ENCODE measurements at places on chromosomes 3 and 15.

DNA sequence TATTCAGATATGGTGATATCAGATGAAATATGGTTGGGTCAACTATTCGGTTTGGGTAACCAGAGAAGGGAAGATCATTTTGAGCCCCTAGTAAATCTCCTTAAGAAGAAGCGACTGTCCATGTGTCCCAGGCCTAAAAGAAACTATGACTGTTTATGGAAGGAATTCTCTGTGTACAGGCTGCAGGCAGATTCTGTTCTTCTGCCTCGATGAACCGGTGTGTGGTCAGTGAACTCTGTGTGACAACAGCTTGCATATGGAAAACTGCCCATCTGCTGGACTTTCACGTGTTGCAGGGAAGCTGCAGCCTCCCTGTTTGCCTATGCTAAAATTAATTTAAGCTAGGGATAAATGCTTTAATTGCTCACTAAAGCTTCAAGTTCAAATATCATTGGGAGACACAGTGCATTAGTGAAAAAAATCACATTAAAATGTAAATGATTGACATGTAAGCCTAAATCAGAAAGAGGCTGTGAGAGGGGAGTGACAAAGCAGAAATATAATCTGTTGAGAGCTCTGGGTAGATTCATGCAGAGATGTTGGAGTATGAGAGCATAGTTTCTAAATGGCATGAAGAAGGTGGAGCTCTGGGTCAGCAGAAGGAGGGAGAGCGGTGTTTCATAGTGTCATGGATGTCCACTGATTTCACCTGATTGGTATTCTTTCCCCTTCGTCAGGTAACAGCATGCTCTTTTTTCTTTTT is 65.4 kb upstream of the PFN2 start:
- DNase-seq = no peak

- DNase-seq = no peak
Observed at GRCh38 chr15:73244333-73244732, 124.4 kb downstream of the HCN4 start.

GRCh38 chr15:81413851-81414250 is 39.8 kb upstream of the TMC3 start:
- DNase-seq = no peak

DNA sequence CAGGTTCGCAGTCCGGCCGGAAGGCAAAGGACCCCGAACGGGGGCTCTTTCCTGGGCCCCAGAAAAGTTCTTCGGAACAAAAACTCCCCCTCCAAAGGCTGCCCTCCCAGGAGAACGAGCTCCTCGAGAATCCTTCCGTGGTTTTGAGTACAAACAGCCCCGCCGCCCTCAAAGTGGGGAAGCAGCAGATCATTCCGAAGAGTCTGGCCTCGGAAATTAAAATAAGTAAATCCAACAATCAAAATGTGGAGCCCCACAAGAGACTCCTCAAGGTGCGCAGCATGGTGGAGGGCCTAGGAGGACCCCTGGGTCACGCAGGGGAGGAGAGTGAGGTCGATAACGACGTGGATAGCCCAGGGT is 1.3 kb downstream of the ARHGEF26 start:
- no peak for DNase-seq

- no peak for DNase-seq
Observed at GRCh38 chr3:68256635-68257223, 602.3 kb upstream of the SUCLG2 start.

DNA sequence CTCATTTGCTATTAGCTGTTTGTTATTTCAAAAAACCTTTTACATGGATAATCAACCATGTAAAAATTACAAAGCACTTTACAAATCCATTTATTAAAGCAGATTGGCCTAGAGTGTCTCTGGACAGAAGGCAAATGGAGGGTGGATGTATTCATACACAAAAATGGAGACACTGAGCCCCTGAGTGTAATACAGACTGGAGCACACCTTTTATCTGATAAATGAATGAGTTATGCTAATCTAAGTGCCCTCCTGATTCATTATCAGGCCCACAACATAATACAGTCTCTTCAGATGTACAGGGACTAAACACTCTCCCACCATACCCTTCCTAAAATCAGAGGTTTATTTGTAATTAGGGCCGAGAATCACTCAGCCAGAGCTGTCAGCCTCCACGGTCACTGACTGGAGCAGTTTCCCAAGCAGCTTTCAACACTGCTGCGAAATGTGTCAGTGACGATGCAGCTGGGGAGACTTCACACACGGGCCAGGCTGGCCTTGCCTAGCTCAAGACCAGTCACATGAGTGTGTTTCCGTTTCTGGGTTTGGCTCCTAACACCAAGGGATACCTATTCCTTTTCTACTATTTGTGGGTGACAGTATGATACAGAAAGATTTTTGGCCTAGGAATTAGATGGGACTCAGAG is 271.8 kb downstream of the ZIC1 start:
- peak; percentile 13 for DNase-seq

DNA sequence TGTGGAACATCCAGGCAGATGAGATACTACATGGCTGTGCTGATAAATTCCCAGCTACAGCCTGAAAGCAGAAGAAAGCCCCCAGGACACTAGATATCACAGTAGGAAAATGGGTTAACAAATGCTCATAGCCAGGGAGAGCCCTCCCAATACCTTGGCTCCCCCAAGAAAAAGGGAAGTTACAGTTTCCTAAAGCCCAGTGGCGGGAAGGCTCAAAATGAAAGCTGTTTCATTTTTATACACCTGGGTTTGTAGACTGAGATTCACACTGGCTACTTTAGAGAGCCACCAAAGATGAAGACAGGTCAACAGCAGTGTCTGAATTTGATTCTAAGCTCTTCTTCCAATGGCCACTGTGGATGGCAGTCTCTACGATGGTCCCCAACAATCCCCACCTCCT is 55.0 kb upstream of the TOPAZ1 start:
- DNase-seq = no peak

DNA sequence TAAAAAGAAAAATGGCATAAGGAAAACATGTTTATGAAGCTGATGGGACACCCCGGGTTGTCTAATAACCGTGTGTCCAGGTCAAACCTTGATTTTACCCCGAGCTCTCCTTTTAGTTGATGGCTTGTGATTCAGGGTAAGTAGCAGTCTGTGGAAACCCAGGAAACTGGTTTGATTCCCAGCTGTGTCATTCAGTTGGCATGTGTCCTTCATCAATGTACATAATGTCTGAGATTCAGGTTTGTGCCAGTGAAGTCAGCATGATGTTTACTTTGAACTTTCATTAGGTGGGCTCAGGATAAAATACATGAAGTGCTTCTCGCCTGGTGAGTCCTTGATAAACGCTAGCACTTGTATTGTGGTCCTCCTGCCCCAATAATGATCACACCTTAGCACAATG is 4.3 kb upstream of the COPG1 start:
- DNase-seq = no peak

GRCh38 chr3:118167571-118167970 is 867.1 kb downstream of the IGSF11 start:
- DNase-seq = no peak

- DNase-seq = no peak
Observed at GRCh38 chr15:84582583-84583157, 18.1 kb upstream of the ZSCAN2 start.

GRCh38 chr3:100753846-100754245 is 44.6 kb downstream of the TFG start:
- no peak for DNase-seq

- DNase-seq = no peak
Observed at GRCh38 chr3:45126730-45127129, 19.4 kb downstream of the CDCP1 start.

GRCh38 chr3:107611775-107612469 is 89.2 kb downstream of the BBX start:
- DNase-seq = no peak

GRCh38 chr3:177055605-177056571 is 141.4 kb downstream of the TBL1XR1 start:
- DNase-seq = no peak

DNA sequence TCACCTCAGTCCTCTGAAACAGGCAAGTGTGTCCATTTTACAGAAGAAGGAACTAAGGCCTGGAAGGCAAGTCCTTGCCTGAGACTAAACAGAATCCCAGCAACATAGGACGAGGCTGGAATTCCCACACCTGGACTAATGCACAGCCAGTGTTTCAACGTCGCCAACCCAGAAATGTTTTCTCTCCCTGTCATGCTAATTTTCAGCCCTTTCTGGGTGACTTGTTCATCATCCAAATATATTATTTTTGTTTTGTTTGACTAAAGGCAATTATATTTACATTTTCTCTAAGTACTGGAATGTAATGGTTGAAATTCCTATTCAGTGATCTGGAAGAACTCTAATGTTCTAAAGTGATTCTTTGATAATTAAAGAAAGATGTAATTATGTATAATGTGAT is 51.8 kb downstream of the BTD start:
- no peak for DNase-seq

GRCh38 chr3:155608228-155608920 is 136.5 kb downstream of the PLCH1 start:
- DNase-seq = no peak

DNA sequence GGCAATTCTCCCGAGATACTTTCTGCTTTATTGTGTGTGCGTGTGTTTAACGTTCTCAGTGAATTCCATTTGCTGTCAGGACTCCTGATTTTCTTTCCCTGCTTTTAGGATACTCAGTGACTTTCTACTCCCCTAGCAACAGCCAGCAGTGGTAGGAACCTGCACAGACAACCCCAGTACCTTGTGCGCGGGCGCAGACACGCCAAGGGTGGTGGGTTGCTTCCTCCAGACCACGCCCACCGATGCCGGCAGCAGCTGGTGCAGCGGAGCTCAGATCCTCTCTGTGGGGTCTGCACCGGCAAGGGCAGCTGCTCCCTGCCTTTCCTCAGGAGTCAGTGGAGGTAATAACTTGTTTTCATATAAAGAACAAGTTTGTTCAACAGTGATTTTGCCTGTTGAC is 225.1 kb upstream of the NDN start:
- no peak for DNase-seq

- no peak for DNase-seq
Observed at GRCh38 chr3:58575971-58576652, 1.1 kb downstream of the FAM107A start.

DNA sequence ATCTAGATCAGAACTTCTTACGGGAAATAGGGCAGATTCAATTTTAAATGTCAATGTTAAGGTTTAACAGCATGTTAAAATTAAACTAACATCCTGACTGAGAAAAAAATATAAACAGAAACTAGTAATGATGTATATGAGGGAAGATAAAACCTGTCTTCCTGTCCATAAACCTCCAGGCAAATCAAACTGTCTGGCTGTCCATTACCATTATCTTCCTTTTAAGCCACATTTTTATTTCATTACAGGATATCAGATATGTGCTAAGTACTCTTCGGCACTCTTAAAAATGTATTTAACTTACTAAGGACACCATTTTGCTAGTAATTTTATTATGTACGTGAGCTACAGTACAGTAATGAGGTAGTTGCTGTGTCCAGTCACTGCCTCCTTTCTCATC is 1461.7 kb upstream of the ALCAM start:
- DNase-seq = no peak

GRCh38 chr3:128447561-128448013 is 19.1 kb downstream of the DNAJB8 start:
- no peak for DNase-seq

GRCh38 chr3:60759439-60759838 is 491.8 kb downstream of the FHIT start:
- DNase-seq = no peak

DNA sequence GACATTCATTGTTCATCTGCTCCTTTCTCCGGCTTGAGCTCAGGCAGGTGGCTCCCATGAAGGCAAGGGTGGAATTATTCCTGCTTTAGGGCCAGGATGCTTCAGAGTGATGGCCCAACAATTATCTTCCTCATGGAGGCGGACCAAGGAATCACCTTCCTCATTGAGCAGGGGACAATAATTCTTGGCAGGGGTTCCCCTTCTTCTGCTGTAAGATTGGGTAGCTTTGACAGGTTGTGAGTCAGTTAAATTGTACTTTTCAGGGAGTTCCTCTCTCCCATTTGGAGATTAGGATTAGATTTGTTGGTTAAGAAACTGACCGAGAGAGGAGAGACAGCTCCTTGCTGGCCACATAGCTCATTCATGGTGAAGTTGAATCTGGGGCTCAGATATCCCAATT is 31.4 kb upstream of the CD47 start:
- DNase-seq = no peak

- no peak for DNase-seq
Observed at GRCh38 chr3:17030956-17031652, 146.3 kb downstream of the PLCL2 start.

DNA sequence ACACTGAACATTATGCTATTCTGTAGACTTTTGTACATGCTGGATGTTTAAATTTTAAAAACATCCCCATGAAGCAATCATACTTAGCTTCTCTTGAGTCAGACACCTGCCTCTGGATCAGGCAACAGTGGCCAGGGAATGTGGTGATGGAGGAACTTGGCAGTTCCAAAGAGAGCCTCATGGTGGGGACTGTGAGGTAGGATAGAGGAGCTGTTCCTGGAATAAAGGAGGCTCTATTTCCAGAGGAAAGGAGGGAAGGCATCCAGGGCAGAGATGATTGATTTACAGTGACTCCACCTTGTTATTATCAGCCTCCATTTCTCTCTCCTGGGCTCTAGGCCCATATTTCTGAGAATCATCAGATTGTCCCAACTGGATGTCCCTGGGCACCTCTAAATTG is 35.0 kb upstream of the ABHD17C start:
- DNase-seq = no peak

- no peak for DNase-seq
Observed at GRCh38 chr3:25306705-25307104, 121.4 kb upstream of the RARB start.

GRCh38 chr3:46974421-46975171 is 1.9 kb downstream of the CCDC12 start:
- DNase-seq = no peak

DNA sequence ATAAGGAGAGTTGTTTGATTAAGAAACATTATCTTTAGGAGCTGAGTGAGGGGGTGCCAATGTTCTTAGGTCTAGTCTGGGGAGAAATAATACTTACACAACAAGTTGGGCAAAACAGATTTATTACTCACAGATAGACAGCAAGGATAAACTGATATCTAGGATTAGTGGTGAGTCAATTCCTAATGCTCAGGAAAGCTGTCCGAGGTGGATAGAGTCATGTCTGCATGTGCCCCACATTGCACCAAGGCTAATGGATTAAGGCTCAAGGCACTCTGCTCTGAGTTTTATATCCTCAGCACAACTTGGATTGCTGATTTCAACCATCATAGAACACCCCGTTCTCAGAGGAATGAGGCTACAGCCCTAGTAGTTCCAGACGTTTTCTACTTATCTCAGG is 1042.3 kb downstream of the OTOL1 start:
- peak; percentile 14 for DNase-seq

GRCh38 chr3:159751146-159751545 is 237.5 kb upstream of the IL12A start:
- no peak for DNase-seq

- DNase-seq = no peak
Observed at GRCh38 chr3:43348852-43349574, 62.7 kb downstream of the SNRK start.

GRCh38 chr3:109430911-109431563 is 93.7 kb upstream of the DPPA4 start:
- DNase-seq = no peak

DNA sequence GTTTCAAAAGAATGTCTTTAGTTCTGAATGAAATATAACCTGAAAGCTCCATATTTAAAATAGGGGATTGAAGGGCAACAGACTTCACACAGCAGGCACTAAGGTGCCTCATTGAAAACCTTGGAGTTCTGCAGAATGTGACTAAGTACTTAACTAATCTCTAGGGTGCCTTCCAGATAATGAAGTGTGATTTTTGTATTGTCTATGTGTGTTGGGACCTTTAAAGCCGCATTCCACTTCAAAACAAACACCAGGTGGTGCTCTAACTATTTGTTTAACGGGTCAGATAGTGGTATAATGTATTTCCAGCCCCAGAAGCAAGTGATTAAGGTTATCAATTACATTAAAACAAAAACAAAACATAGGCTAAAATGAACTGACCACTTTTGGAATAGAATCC is 28.0 kb downstream of the TFG start:
- no peak for DNase-seq

All from skeletal muscle cell (primary cell).